ENCODE measurements at places on chromosomes 11 and 22. TPM values are rescaled to one million over a fixed set of nuclear protein-coding genes. Genes with fewer than 3 reads are reported as not detected.

DNA sequence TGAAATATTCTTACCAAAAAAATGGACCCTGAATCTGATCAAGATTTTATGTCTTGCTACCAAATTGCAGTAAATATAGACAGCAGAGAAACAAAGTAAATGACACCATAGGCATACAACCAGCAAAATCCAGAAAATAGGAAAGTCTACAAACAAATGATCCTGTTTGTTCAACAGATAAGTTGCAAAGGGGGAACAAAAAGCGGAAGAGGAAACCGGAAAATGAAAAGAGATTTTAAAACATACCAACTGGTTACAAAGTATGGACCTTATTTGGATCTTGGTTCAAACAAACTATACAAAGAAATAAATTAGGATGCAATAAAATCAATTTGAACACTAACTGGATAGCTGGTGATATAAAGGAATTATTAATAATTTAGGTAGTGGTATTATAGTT, 92.0 kb downstream of the TMPRSS5 start:
- no peak for DNase-seq

DNA sequence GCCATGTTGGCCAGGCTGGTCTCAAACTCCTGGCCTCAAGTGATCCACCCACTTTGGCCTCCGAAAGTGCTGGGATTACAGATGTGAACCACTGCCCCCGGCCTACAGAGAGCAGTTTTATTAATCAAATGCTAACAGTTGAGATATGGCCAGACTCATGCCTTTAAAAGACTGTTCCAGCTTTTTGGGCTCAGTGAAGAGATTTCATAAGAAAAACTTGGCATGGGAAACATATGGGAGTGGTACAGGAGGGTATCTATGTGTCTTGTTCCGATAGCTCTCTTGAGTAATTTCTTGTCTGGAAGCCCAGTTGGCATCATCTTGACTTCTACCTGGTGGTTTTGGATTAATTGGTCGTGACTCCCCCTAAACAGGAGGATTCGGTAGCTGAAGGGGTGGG, 8.2 kb upstream of the SLC37A4 start:
- no peak for DNase-seq

DNA sequence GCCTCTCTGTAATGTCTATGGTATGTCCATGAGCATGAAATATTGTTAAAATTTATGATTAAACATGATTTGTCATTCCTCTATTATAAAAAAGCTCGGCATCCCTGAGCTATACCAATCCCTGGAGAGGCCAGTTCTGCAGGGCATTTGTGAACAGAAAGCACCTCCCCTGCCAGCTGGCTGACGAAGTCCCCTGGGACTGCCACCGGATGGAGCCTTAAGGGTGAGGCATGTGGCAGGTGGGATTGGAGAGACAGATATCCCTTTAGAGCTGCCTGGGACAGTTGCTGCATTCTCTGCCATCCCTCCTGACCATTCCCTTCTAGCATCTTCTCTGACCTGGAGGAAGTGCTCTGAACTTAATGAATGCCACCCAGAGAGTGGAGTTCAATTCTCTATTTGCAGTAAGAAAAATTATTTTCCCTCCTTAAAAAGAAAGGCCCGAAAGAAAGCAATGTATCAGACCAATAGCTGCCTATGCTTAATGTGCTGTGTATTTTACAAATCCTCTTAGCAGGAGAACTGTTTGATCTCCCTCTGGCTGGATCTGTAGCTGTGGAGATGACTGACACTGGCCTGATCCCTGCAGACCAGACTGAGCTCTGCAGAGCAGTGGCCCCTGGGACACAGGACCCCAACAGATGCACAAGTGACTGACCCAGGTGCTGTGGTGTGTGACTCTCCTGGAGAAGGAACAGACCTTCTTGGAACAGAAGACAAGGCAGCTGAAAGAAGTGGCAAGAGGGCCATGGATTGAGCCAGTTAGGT, 219.0 kb upstream of the NAV2 start:
- DNase-seq, result no peak

DNA sequence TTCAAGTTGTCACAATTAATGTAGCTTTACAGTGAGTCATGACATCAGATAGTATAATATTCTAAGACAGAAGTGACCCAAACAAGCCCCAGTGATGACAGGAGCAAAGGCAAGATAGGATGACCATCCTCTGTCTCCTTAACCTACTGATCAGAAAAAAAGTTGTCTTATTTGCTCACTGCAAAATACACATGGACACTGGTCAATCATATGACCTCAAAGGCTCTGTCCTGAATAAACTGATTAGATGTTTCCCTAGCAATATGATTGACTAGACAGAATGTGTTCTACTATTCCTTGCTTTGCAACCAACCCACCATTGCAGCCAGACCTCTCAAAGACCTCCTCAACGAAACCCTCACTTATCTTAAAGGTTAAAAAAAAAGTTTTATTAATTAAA, 117.4 kb downstream of the SYN3 start:
- DNase-seq, result no peak

- no peak for DNase-seq
Measured at GRCh38 chr11:73158356-73159051, 16.4 kb upstream of the FCHSD2 start.

- DNase-seq, result no peak
Measured at GRCh38 chr11:12682737-12683500, 8.7 kb downstream of the TEAD1 start.

DNA sequence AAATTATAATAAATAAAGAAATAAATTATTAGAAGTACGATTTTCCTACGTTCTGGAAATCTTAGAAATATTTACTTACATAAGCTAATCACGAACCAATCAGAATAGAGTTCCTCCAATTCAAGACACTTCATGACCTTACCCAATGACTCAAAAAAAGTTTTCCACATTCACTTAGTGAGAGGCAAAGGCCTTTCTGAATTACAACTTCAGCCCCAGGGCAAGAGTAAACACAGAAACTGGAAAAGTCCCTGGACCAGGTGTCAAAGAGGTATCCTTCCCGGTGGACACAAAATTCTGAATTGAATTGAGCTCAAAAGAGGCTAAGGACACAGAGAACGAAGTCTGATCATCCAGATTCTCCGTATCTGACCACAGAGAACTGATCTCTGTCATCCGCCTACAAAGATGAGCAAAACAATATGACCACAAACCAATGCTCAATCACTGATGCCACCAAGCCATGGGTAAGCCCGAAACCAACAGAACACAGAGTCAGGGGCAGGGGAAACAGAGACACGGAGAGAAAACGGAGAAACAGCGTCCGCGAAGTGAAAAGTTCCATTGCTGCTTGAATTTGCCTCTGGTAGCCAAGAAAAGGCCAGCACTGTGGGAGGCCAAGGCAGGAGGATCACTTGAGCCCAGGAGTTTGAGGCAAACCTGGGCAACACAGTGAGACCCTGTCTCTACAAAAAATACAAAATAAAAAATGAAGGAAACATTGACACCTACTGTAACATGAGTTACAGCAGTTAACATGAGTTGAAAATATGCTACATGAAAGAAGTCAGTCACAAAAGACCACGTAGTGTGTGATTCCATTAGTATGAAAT, 6.8 kb downstream of the BID start:
- no peak for DNase-seq

- no peak for DNase-seq
Measured at GRCh38 chr11:112016765-112017376, 8.3 kb upstream of the DLAT start.

- no peak for DNase-seq
Measured at GRCh38 chr11:82560836-82561235, 172.8 kb downstream of the FAM181B start.

DNA sequence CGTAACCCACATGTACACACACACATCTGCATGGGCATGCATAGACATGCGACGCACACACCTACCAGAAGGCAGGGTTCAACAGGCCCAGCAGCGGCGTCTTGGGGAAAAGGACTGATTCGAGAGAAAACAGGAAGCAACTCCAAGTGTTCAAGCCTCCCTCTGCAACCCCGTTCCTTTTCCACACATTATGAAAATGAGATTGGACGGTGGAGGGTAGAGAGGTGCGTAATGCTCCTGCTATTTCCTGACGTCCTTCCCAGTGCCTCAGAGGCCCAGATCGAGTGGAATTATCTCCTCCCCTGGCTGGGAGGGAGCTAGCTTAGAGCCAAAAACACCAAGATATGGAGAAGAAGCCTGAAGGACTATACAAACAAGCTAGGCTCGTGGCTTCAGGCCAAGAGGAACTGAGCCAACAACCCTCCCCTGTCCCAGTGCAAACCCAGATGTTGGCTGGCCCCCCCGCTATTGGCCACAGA, 289.2 kb downstream of the MN1 start:
- no peak for DNase-seq

The SYT12 gene
- total RNA-seq, result not detected

The MUC5AC gene
- total RNA-seq, result not detected

The OR4C6 gene
- total RNA-seq, result not detected

The KCNJ1 gene
- total RNA-seq, result not detected

The TLCD5 gene
- total RNA-seq, result 0.26 TPM

The CACNA1I gene
- 0.17 TPM for total RNA-seq

Data from natural killer cell treated with Interleukin-12 subunit alpha and Interleukin-12 subunit beta and Interleukin-15 and Interleukin-18, amount 100 ng/mL, for 72 hours (primary cell).